Aorta (tissue), 5 donors: ENCODE measurements at places on chromosomes 11 and 22. TPM values are rescaled to one million over a fixed set of nuclear protein-coding genes. Genes with fewer than 3 reads are reported as not detected.

Gene AQP11
- not detected for total RNA-seq

Gene CFAP300
- 3.2 TPM for total RNA-seq

Gene OR52E8
- not detected for total RNA-seq

Gene PCNX3
- 28.8 TPM for total RNA-seq

Gene CARD18
- not detected for total RNA-seq

Gene C11orf91
- not detected for total RNA-seq

Gene ASPHD2
- total RNA-seq, result 2.6 TPM

DNA sequence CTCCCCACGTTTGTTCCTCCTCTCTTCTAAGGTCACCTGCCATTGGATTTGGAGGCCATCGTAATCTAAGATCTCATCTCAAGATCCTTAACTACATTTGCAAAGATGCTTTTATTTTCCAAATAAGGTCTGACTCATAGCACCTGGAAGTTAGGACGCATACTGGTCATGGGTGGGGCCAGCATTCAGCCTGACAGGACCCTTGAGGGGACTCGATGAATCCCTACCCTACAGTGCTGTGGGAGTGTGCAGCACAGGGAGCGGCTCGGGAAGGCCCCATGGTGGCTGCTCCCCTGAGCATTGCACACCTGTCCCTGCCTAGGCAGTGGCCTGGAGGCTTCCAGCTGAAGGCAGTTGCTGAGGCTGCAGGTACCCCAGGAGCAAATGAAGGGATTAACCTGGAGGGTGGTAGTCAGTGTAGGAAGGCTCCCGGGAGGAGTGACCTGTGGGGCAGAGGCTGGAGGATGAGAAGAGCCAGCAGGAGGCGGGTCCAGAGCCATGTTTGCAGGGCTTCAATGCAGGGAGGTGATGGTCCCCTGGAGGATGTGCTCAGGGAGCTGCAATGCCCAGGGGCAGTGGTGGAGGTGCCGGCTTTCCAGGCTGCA lies 362.2 kb downstream of the CTTN start:
- peak; percentile 37 for DNase-seq

DNA sequence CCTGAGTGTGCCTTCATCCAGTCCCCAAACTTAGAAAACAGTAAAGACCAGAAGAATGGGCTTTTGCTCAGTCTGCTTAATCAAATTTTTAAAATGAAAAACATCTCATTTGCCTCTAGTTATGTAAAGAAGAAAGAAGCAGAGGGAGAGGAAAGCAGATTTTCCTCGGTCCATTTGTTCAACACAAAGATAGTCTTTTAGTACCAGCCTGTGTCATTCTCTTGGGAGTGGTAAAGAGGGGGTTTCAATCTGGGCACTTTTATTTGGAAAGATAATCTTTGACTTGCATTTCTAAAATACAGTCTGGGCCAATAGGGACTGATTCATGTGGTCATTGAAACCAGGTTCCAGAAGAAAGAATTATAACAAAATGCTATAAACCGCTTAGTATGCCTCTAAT lies 29.5 kb downstream of the KREMEN1 start:
- DNase-seq, result no peak

GRCh38 chr11:12182676-12183541 lies 72.5 kb downstream of the MICAL2 start:
- DNase-seq, result no peak

DNA sequence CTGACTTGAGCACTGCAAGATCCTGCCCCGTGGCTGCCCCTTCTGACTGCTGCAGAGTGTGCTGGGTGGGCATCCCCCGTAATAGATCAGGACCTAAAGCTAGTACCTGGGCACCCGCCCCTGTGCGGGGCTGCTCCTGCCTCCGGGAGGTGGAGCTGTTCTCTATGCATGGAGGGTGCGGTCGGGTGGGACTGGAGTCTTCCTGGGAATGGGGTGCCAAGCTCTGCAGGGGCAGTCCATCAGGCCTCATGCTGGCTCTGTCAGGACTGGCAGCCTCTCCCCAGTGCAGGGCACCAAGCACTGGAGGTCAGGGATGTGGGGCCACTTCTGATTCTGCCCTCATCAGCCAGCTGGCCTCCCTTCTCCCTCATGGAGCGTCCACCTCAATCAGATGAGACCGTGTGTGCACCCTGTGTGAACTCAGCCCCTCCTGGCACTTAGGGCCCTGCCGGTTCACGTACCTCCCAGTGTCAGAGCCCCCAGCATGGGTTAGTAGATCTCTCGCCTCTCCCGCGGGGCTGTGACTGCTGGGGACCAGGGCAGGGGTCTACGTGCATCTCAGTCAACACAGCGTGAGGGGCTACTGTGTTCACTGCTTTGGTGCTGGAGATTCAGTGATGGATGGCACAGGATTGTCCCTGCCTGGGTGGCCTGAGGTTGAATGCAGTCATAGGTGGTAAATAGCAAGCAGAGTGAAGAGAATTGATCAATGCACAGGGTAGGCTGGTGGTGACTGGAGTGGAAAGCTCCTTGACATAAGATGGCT lies 30.8 kb downstream of the MPPED1 start:
- peak; percentile 63 for DNase-seq

DNA sequence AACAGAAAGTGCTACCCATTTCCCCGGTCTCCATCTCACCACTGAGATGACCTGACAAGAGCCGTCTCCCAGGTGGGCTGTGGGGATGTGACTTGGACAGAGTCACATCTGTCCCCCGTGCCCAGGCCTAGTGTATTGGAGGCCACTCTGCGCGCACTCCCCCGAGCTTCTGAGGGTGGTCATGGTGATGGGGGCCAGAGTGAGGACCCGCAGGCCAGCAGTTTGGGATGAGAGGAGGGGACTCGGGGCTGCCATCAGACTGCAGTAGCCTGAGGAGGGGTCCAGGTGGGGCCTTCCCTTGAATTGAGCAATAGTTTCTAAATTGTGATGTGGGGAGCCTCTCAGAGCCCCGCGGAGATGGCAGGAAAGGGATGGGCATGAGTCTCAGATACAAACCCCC lies 852.6 kb downstream of the TBC1D22A start:
- DNase-seq, result no peak

DNA sequence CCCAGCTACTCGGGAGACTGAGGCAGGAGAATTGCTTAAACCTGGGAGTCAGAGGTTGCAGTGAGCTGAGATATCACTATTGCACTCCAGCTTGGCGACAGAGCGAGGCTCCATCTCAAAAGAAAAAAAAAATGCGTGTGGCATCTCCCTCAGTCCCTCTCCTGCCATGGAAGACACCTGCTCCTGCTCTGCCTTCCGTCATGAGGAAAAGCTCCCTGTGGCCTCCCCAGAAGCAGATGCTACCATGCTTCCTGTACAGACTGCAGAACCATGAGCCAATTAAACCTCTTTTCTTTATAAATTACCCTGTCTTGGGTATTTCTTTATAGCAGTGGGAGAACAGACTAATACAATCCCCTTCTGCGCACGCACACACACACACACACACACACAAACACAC lies 249.4 kb downstream of the MN1 start:
- DNase-seq, result no peak

DNA sequence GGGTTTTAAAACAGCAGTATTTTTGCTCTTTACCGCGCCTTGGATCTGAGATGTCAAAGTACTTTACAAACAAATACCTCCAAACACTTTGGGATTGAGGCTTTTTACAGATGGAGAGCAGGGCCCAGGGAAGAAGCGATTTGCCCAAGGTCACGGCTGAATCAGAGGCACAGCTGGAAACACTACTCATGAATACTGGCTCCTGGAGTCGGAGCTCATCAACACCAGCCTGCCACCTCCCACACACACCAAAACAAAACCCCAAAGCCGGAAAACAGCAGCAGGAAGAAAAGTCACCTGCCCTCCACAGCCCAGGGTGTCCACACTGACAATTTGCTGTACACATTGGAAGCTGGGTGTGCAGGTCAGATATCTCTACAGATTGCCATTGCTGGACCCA lies 339.4 kb downstream of the CADM1 start:
- no peak for DNase-seq

- no peak for DNase-seq
Observed at GRCh38 chr11:29006668-29007067, 898.5 kb downstream of the METTL15 start.

GRCh38 chr22:44585559-44586350 lies 87.7 kb upstream of the RTL6 start:
- peak; percentile 38 for DNase-seq

- no peak for DNase-seq
Observed at GRCh38 chr22:23969071-23969470, 2.4 kb downstream of the DDTL start.
